ENCODE measurements at places on chromosomes 12 and 14.

GRCh38 chr12:52221912-52222457 is 11.1 kb upstream of the KRT7 start:
- no peak for DNase-seq

- DNase-seq: no peak
These were observed 578 bp downstream of the PPP1R13B start for GRCh38 chr14:103846543-103847450.

DNA sequence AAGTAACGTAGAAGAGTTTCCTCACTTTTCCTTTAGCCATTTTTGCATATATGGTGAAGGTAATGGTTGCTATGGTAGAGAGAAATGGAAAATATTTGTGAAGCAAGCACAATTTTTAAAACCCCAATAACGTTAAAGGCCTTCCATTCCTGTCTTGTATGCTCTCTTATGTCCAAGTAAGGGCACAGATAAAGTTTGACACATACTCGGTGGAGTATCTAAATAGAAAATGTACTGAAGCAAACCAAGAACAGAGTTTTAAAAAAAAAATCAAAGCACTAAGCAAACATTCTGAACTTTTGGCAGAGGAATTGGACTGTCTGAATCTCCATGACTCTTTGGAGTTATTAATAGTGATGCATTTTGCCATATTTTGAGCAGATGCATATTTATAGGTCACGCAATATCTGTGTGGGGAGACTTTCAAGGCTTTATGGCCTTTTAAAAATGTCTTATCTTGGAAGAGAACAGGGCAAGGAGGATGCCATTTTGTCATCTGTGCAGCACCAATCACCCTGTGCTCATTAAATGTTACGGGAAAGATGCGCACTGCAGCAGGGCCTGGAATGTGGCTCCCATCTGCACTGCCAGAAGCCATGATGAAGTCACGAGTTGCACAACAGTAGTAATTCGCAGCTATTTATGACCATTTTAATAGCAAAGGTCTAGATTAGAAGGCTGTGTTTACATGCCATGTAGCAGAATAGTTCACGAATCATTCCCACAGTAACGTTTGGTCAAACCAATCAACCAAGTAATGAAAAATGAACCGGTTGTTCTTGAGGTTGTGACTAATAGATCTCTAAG is 23.3 kb upstream of the AMIGO2 start:
- no peak for DNase-seq

- no peak for DNase-seq
These were observed 118.7 kb downstream of the BRMS1L start for GRCh38 chr14:35944847-35945246.

- DNase-seq: no peak
These were observed 6.9 kb downstream of the C12orf56 start for GRCh38 chr12:64383675-64384074.

DNA sequence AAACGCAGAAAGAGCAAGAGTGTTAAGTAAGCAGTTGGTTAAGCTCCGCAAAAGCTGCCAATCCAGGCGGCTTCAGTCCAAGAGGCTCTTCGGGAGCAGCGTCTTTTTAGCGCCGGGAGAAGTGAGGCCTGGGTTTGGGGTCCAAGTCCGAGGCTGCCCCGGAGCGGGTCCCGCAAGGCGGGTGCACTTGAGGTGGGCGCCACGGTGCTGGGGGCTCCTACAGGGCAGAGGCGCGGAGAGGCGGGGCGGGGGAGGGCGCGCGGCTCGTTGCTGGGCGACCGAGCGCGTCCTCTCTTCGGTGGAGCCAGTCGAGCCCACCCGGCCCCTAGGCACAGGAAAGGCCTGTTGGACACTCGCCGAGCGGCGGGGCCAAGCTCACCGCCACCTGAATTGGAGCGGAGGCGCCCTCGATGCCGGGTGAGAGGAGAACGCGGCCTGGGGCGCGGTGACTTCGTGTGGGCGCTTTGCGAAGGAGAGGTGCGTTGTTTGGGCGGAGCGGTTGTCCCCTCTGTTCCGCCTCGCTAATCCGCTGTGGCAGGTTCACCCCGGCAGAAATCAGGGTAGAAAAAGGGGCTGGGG is 15.6 kb downstream of the TTC6 start:
- no peak for DNase-seq

- no peak for DNase-seq
These were observed 9.5 kb downstream of the SLC38A2 start for GRCh38 chr12:46362895-46363581.

- no peak for DNase-seq
These were observed 19.9 kb downstream of the SETD3 start for GRCh38 chr14:99460793-99461192.

DNA sequence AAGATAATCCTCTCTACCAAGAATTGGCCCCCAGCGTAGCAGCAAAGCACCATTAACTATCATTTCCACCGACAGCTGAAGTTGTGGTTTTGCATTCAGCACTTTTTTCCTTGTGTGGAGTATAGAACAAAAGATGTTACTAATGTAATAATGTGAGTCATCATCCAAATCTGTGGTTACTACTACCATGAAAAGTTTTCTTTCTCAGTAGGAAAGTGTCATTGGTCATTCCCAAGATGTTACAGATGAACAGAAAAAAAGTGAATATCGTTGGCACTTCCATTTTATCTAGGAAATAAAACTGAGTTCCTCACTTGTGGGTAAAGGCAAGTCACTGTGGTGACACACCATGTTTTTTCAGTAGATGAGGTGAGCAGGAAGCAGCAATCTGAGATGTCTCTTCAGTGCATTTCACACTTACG is 30.3 kb upstream of the IFNG start:
- DNase-seq: no peak

GRCh38 chr12:84779169-84779568 is 133.4 kb downstream of the SLC6A15 start:
- no peak for DNase-seq

GRCh38 chr12:63037746-63038712 is 103.1 kb upstream of the PPM1H start:
- DNase-seq: no peak

GRCh38 chr14:49212721-49213120 is 373.5 kb downstream of the RPS29 start:
- DNase-seq: no peak

GRCh38 chr12:24574538-24574937 is 374.4 kb downstream of the BCAT1 start:
- DNase-seq: no peak

DNA sequence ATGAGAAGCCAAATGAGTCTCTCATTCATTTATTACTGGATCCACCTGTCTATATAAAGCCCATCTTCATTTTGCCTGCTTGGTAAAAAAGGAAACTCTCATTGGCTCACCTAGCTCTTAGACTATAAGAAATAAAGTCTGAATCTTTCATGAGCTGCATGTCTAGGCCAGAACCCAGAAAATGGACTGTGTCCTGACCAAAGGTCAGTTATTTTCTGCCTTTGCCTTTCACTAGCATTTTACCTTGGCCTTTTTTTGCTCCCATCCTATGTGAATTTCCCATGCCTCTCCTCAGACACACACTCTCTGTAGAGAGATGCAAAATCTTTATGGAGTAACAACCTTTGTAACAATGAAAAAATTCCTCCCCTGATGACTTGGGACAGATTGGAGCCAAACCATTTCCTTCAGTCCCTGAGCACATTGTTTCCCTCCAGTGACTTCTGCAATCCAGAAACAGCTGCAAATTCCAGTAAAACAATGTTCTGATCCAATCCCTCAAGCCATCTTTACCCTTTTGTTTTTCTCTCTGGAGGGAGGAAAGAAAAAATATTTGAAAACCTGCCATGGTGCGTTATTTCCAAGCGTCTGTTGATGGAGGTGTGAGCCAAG is 33.6 kb upstream of the MAP3K9 start:
- no peak for DNase-seq

DNA sequence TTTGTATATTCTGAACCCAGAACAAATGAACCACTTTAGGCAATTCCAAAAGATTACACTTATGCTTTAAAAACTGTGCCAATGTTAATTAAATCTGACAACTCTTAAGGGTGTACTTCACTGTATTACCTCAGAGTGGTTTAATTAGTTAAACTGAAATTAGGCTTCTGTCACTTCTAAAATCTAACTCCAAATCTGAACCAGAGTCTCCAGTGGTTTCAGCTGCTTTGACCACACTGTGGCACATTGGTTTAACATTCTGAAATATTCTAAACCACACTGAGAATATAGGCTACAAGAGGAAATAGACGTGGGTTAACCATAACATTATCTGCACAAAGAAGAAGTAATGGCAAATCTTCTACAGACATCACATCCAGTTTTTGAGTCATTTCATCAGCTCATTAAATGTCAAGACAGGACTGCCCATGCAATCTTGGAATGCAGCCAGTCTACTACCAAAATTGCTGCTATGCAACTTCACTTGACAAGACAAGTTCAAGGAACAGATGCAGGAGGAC is 94.8 kb downstream of the LRP6 start:
- DNase-seq: no peak

DNA sequence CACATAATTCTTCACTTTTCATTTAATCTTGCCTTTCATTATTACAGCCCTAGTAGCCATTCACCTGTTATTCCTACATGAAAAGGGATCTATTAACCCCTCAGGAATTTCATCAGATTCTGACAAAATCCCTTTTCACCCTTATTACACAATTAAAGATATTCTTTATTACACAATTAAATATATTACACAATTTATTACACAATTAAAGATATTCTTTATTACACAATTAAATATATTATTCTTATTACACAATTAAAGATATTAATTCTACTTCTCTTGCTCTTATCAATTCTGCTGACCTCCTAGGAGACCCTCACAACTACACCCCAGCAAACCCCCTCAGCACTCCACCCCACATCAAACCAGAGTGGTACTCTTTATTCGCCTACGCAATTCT is 77.1 kb downstream of the SINHCAF start:
- DNase-seq: no peak

DNA sequence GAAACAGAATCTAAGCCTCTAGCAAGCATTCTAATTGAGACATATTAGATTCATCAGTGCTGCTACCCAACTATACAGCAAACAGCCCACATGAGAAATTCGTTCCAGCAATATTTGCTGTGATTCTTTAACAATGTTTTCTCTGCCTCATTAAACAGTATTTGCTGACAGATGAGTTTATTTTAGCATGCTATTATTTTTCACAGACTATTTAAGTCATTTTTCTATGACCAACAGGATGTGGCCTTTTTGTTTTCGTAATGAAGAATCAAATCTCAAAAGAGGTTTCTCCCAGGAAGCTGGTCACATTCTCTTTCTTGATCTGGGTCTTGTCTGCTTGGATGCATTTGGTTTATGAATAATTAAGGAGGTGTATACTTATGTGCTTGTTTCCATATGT is 23.2 kb upstream of the SERPINA12 start:
- DNase-seq: no peak

DNA sequence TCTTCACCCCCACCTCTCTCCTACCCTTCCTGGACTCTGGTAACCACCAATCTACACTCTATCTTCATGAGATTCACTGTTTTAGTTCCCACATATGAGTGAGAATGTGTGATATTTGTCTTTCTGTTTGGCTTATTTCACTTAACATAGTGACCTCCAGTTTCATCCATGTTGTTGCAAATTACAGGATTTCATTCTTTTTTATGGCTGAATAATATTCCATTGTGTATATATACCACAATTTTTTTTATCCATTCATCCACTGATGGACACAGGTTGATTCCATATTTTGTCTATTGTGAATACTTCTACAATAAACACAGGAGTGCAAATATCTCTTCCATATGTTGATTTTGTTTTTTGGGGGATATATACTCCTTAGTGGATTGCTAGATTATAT is 140.5 kb downstream of the OTOGL start:
- DNase-seq: no peak

GRCh38 chr12:95173392-95174251 is 43.6 kb downstream of the FGD6 start:
- no peak for DNase-seq

GRCh38 chr14:73602994-73603393 is 9.3 kb upstream of the ACOT6 start:
- no peak for DNase-seq

DNA sequence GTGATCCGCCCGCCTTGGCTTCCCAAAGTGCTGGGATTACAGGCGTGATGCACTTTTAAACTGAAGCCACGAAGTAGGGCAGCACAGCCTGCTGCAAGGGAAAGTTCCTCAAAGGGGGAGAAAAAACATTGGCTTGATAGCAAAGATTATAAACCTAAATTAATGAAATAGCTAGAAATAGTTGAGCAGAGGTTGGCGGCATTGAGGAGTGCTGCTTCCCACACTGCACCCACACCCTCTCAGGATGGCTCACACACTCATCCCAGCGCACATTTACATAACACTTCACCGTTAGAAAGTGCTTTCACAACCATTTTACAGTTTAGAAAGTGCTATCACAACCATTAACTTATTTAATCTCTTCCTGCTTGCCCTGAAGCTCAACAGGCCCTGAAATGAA is 44.4 kb upstream of the TCL1A start:
- no peak for DNase-seq

DNA sequence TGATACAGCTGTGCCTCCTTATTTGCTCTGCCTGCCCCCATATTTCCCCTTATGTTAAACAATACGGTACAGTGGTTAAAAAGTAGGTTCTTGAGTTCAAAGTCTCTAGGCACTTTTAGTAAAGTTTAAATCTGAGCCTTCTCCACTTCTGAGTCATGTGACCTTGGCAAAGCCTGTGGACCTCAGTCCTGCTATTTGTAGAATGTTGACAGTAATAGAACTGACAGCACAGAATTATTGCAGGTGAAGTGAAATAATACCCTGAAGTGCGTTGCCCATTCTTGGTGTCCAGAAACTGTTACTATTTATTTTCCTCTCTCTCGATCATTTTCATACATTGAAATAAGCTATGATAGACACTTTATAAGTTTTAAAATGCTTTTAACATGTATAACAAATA is 499.7 kb downstream of the EGLN3 start:
- no peak for DNase-seq

- no peak for DNase-seq
These were observed 75.4 kb downstream of the CCDC92 start for GRCh38 chr12:123897221-123897620.

DNA sequence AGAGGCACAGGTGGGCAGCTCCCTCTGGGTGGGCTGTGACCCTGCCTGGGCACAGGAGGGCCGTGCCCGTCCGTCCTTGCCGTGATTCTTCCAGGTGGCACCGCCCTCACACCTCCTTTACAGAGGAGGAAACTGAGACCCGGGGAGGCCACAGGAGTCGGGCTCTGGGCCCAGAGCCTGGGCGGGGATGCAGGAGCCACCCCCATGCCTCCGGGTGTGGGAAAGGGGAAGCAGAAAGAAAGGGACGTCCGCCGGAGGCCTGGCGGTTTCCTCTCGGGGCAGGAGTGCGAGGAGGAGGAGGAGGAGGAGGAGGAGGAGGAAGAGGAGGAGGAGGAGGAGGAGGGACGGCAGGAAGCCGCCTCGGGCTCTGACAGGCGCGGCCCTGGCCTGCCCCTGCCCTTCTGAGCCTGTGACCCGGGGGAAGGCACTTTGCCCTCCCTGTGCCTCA is 23.0 kb downstream of the SH2B3 start:
- no peak for DNase-seq

Measured in naive B cell (primary cell).